Liver (tissue), 10 donors: ENCODE measurements at places on chromosomes 7 and 10.

- H3K4me3 ChIP-seq, result no peak overlapping the region
- H3K4me1 ChIP-seq, result peaks cover 14% of the 10 kb centered on the region
- no peaks in the 10 kb centered on the region for H3K27me3 ChIP-seq
These were observed 5.6 kb upstream of the ASB4 start for GRCh38 chr7:95479992-95480624.

DNA sequence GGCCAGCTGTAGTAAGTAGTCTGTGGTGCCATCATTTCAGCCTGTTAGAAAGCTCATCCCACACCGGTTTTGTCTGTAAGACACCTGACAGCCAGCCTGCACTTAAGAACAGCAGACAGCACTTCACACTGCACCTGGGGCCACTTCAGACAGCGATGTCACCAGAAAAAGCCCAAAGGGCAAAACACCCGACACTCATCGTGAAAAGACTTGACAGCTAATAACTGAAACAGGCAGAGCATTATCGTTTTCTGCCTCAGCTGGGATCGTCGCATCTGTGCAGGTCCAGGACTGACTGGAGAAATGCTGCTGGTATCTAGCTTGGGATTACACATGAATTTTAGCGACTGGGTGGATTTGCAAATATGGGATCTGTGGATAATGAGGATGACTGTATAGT is 16.8 kb upstream of the LAT2 start:
- no peak overlapping the region for H3K4me3 ChIP-seq
- no peak overlapping the region for H3K27ac ChIP-seq
- H3K4me1 ChIP-seq, result no peaks in the 10 kb centered on the region

GRCh38 chr10:117408436-117409384 is 33.5 kb upstream of the PDZD8 start:
- DNase-seq, result no peak
- no peak overlapping the region for H3K27ac ChIP-seq
- H3K36me3 ChIP-seq, result no peaks in the 10 kb centered on the region
- H3K27me3 ChIP-seq, result no peaks in the 10 kb centered on the region
- H3K4me3 ChIP-seq, result no peak overlapping the region

DNA sequence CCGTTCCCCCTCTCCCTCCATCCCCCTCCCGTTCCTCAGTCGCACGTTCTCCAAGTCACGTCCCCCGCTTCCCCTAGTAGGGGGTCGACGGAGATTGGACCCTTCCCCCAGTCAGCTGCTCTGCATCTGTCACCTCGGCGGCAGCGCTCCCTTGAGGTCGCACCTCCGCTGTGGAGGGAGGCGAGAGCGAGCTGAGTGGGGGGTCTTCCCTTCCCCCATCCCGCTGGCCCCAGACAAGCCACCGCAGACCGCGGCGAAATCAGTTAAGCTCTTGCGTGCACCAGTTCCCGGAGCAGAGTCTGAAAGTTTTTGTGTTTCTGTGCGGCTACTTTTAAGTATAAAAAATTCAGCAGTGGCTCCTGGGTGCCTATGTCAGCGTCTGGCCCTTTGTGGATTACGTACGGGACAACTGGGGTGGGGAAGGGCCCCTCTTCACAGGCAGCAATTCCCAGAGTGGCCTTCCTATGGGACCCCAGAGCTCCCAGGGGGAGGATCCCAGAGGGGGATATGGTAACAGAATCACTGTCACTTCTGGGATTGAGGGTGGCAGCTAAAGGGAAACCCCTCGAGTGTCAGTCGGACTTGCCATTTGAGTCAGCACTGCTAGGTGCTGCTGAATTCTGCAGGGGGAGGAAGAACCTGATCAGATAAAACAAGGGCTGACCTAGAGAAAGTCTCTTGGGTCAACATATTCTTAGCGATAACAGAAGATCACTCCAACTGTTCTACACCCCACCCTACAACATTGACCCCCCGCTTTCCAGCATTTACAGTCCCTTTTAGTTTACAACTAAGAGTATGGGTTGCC is 12.5 kb upstream of the DDIT4 start:
- no peak for DNase-seq
- peak overlapping the region; percentile 51 for H3K4me3 ChIP-seq
- H3K4me1 ChIP-seq, result peaks cover 37% of the 10 kb centered on the region
- H3K36me3 ChIP-seq, result no peaks in the 10 kb centered on the region
- peak overlapping the region; percentile 90 for H3K27ac ChIP-seq

DNA sequence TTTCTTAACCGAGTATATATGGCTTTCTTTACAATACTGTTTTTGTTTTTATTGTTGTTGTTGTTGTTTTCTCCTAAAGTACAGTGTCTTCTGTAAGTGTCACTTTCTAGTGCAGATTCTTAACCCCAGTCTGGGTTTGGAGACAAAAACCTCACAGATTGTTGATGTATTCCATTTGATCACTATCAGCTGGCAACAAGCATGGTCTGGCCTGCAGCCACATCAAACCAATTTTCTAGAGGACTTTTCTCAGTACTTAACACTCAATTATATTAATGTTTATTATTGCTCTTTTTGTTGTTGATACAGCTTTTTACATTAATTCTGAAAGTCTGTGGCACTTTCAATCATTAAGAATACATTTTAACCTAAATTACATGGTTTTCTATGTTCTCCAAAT is 17.1 kb downstream of the LRRN3 start:
- H3K27ac ChIP-seq, result no peak overlapping the region
- no peaks in the 10 kb centered on the region for H3K4me1 ChIP-seq
- no peak for DNase-seq
- no peak overlapping the region for H3K4me3 ChIP-seq
- no peaks in the 10 kb centered on the region for H3K36me3 ChIP-seq

DNA sequence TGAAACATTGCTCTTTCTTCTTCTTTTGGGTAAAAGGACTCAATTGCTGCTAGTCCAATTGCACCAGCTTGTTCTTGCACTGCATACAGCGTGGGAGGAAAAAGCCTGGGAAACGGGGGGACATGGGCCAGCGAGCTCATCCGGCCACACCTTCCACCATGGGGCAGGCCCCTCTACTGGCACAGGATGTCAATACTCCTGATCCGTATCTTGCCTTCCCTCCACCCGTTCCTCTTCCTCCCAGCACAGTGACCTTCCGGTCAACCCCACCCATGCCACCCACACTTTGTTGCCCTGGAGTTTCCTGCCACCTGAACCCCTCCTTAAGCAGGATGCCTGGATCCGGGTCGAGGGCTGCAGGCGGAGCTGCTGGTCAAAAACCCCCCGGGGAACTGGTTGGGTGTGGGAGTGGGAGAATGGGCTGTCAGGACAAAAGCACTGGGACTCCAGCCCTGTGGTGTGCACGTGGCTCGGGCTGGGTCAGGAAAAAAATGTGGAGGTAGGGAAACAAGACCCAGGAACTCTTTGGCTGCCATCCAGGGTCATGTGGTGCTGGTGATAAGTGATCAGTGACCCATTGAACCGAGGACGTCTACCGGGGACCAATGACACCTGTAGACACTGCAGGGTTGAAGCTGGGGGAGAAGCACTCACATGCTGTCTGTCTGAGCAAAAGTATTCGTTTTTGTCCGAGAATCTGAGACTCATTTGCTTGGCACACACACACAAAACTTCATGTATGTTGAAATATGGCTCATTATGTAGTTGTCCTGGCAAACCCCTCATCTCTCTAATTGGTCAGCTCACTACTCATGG is 8.1 kb downstream of the IL2RA start:
- H3K4me3 ChIP-seq, result no peak overlapping the region
- H3K36me3 ChIP-seq, result no peaks in the 10 kb centered on the region
- no peaks in the 10 kb centered on the region for H3K4me1 ChIP-seq
- peak overlapping the region; percentile 73 for H3K27ac ChIP-seq

GRCh38 chr10:59561477-59562121 is 148.1 kb downstream of the SLC16A9 start:
- DNase-seq, result no peak
- H3K4me3 ChIP-seq, result no peak overlapping the region
- H3K27me3 ChIP-seq, result no peaks in the 10 kb centered on the region
- H3K4me1 ChIP-seq, result no peaks in the 10 kb centered on the region
- no peak overlapping the region for H3K27ac ChIP-seq

GRCh38 chr10:17782921-17783665 is 26.1 kb upstream of the MRC1 start:
- H3K4me1 ChIP-seq, result no peaks in the 10 kb centered on the region
- no peak overlapping the region for H3K27ac ChIP-seq
- no peaks in the 10 kb centered on the region for H3K27me3 ChIP-seq
- H3K36me3 ChIP-seq, result no peaks in the 10 kb centered on the region
- no peak overlapping the region for H3K4me3 ChIP-seq
- DNase-seq, result no peak

GRCh38 chr7:111383133-111383532 is 179.2 kb downstream of the IMMP2L start:
- DNase-seq, result no peak
- H3K36me3 ChIP-seq, result no peaks in the 10 kb centered on the region
- H3K27me3 ChIP-seq, result no peaks in the 10 kb centered on the region
- no peak overlapping the region for H3K4me3 ChIP-seq
- peaks cover 12% of the 10 kb centered on the region for H3K4me1 ChIP-seq
- no peak overlapping the region for H3K27ac ChIP-seq

DNA sequence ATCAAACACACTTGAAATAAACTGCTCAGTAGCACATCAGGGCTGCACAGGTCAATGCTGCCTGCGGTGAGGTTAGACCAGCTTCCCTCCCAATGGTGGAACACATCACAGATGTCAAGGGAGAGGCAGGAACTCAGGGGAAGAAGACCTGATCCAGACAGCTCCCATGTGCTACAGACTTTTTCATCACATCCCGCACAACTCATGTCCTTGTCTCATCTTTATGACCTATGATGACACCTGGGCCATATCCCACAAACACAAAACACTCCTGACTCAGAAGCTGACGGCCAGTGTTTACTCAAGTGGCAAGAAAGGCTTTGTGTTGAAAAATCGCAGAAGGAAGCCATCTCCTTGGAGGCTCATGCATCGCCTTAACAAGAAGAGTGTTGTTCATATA is 91.6 kb downstream of the HTR5A start:
- no peaks in the 10 kb centered on the region for H3K4me1 ChIP-seq
- no peak overlapping the region for H3K4me3 ChIP-seq
- no peaks in the 10 kb centered on the region for H3K36me3 ChIP-seq
- H3K27me3 ChIP-seq, result no peaks in the 10 kb centered on the region
- DNase-seq, result no peak

- no peak for DNase-seq
- no peak overlapping the region for H3K4me3 ChIP-seq
These were observed 79.7 kb upstream of the NOBOX start for GRCh38 chr7:144483189-144483588.

DNA sequence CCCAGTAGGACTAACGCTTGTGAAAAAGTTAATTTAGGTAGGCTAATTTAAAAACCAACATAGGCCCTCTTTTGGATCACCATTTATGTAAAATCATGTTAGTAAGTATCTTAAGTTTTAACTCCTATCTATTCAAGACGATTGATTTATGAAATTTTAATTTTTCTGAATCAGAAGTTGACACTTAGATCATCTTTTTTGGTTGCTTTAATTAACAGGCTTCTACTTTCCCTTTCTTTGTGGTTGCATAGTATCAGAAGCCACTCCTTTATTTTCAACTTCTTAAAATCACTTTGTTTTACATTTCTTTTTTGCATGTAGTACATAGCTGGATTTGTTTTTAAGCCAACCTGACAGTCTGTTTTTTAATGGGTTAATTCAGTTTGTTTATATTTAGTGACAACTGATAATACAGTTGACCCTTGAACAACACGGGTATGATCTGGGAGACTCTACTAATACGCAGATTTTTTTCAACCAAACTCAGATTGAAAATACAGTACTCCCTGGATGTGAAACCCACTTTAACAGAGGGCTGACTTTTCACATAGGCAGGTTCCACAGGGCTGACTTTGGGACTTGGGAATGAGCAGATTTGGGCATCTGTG is 69.7 kb upstream of the SYPL1 start:
- H3K27ac ChIP-seq, result peak overlapping the region; percentile 85
- no peaks in the 10 kb centered on the region for H3K36me3 ChIP-seq
- H3K4me1 ChIP-seq, result peaks cover 35% of the 10 kb centered on the region
- H3K4me3 ChIP-seq, result no peak overlapping the region
